ENCODE measurements at places on chromosomes 4 and X.

DNA sequence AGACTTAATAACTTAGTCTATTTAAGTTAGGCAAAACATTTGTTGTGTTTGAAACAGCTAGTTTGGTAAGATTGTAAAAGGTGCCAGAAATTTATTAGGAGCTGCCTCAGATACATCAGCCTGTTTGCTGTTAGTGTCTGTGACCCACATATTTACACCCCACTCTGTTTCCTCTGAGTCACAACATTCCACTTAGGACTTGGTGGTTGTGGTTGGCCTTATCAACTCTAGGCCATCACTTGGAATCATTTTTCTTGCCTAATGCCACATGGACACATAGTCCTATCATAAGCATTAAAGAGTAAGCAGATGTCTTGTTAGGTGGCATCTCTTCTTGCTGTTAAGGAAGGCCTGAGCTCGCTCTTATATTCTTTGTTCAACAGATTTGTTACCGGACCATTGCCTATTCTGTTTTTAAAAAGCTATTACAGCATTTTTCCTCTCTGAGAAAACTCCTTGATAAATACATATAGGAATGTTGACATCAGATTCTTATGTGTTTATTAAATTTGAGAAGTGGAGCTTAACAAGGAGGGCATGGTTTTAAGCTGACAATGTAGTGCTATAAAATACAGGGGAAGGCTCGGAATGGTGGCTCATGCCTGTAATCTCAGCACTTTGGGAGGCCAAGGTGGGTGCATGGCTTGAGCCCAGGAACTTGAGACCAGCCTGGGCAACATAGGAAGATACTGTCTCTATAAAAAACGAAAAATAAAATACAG, 51.2 kb upstream of the PGRMC2 start:
- no peak for DNase-seq

GRCh38 chrX:47854474-47854873, 17.8 kb downstream of the ZNF81 start:
- DNase-seq, result peak; percentile 31

DNA sequence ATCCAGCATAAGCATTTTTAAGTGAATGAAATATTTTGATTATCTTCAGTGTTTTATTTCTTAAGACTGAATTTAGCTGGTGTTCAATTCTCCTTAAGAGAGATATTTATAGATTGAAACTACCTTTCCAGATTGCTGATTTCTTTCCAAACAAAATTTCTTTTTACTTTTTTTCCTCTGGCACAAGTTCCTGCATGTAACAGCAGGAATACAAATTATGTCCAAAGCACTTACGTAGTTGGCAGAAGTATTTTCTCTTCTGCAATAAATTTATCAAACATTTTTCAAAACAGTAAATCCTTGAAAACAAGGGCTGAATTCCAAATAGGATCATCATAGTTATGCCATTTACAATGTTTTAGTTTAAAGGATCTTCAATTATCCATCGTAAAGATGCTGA, 412.6 kb downstream of the IQCM start:
- no peak for DNase-seq

DNA sequence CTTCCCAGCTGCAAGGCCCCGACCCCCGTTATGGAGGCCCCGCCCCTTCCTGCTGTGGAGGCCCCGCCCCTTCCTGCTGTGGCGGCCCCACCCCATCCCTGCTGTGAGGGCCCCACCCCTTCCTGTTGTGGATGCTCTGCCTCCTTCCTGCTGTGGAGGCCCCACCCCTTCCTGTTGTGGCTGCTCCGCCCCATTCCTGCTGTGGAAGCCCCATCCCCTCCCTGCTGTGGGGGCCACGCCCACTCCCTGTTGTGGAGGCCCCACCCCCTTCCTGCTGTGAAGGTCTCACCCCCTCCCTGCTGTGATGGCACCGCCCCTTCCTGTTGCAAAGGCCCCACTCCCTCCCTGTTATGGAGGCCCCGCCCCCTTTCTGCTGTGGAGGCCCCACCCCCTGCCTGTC, 104.9 kb upstream of the PSAPL1 start:
- peak; percentile 63 for DNase-seq

GRCh38 chr4:98285676-98286075, 24.5 kb downstream of the RAP1GDS1 start:
- no peak for DNase-seq

All from OCI-M1 (cell line).